ENCODE measurements at places on chromosomes 3 and 15. TPM values are rescaled to one million over a fixed set of nuclear protein-coding genes. Genes with fewer than 3 reads are reported as not detected.
A peak's percentile ranks its signal among the peaks of the same experiment; 100 is the strongest.

GRCh38 chr3:61414456-61414855 lies 146.9 kb upstream of the PTPRG start:
- no peak for DNase-seq

GRCh38 chr3:144760831-144761230 lies 789.2 kb downstream of the DIPK2A start:
- no peak for DNase-seq

- DNase-seq: no peak
Observed at GRCh38 chr3:99108508-99108907, 207.0 kb upstream of the DCBLD2 start.

DNA sequence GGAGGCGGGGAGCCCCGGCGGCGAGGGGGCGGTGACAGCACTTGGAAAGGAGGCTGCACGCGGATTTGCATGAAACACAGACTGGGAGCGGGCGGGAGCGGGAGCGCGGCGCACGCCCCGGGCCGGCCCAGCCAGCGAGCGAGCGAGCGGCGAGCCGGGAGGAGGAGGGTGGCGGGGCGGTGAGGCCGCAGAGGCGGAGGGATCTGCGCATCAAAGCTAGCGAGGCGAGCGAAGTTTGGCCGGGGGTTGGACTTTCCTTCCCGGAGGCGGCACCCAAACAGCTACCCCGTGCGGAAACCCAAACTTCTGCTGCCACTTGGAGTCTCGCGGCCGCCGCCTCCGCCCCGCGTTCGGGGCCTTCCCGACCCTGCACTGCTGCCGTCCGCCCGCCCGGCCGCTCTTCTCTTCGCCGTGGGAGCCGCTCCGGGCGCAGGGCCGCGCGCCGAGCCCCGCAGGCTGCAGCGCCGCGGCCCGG lies at the start of gene SMAD3:
Gene SMAD3 (plus strand): TSS at position 72 of the 475 bp plus-strand sequence. CDS start 553 bp downstream, outside the sequence.
- DNase-seq: peak; percentile 92

- DNase-seq: peak; percentile 12
Observed at GRCh38 chr3:31610700-31611275, 78.1 kb downstream of the STT3B start.

GRCh38 chr15:93028632-93029213 lies 60.3 kb downstream of the RGMA start:
- peak; percentile 39 for DNase-seq

- no peak for DNase-seq
Observed at GRCh38 chr3:72520690-72521308, 327.4 kb downstream of the SHQ1 start.

DNA sequence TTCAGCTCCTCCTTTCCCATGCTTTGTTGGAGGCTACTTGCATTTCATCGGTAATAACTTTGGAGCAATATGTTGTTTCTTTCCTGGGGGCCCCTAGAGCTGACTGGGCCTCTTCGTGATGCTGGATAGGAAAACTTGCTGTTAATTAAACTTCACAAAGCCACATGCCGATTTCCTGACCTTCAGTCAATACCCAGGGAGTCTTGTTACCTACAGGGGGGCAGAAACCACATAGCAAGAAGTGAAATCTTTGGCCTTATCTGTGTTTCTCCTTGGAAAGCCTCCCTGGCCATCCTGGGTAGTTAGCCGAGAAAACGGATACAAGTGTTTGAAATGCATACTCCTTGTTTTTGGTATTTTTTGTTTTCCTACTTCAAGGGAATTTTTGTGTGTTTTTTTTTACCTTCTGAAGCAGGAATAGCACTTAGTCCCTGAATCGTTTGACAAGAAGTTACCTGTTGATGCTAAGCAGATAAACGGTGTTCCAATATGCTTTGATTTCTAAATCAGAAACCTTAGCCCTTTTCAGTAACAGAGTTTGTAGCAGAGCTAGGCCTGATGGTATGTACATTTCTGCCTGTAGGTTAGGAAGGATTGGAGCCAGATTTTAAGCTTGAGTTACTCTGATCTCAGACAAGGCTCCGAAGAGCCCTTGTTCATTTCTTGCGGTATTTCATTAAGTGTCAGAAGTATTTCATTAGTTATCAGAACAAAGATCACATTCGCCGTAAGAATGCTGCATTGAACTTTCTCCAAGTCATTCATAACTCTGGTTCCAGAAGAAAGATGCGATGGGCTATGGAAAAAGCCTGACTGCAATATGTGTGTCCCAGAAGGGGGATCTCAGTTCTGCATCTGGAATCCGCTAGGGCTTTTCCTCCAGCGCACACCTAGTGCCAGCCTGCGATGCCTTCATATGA lies 111.5 kb downstream of the THSD4 start:
- DNase-seq: no peak

- no peak for DNase-seq
Observed at GRCh38 chr3:31378231-31378630, 154.5 kb upstream of the STT3B start.

DNA sequence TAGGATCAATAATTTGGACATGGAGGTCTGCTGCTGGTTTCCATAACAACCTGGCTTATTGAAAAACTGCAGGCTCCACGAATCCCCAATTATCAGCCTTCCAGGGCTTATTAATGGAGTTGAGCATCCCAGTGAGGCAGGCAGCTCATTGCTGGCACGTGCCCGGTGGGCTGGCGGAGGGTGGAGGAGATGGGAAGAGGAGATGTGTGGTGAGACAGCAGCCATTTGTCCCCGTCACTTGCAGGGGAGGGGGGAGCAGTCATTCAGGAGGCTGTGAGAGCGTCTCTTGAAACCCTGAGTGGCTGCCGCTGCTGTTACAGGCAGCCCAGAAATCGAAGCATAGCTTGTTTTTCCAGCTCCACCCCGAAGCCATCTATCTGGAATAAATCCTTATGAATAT lies 70.6 kb downstream of the GAP43 start:
- DNase-seq: no peak

GRCh38 chr3:193391902-193392301 lies 13.3 kb upstream of the ATP13A5 start:
- no peak for DNase-seq

- no peak for DNase-seq
Observed at GRCh38 chr3:27213450-27213849, 155.7 kb downstream of the NEK10 start.

DNA sequence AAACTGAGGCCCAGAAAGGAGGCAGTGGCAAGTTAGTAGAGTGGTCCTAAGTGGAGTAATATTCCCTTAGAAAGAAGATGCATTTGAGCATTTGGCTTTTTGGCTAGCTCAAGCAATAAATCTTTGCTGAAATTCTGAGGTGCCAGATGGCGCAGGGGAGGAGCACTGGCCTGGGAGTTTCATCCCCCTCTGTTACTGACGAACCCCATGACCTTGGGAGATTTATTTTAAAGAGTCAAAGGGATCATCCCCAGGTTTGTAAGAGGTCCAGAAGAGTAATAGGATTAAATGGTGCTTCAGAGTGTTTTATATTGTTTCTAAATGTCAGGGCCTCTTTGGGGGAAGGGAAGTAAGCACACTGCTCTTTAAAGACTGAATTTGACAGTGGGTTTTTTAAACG lies 85.1 kb upstream of the PIAS1 start:
- DNase-seq: no peak

DNA sequence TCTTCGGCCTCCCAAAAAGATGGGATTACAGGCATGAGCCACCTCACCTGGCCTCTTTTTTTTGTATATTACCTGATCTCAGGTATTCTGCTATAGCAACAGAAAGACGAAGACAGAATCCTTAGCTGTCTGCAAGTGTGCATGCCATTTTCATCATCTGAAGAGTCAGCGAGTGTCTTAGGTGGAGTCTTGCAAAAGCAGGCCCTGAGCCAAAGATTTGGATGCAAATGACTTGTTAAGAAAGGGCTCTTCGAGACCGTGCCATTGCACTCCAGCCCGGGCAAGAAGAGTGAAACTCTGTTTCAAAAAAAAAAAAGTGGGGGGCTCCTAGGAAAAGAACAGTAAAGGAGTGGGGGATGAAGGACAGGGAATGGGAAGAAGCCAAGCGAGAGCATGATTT lies 10.2 kb upstream of the TRIM69 start:
- no peak for DNase-seq

- no peak for DNase-seq
Observed at GRCh38 chr3:23540600-23540999, 265.2 kb upstream of the UBE2E1 start.

DNA sequence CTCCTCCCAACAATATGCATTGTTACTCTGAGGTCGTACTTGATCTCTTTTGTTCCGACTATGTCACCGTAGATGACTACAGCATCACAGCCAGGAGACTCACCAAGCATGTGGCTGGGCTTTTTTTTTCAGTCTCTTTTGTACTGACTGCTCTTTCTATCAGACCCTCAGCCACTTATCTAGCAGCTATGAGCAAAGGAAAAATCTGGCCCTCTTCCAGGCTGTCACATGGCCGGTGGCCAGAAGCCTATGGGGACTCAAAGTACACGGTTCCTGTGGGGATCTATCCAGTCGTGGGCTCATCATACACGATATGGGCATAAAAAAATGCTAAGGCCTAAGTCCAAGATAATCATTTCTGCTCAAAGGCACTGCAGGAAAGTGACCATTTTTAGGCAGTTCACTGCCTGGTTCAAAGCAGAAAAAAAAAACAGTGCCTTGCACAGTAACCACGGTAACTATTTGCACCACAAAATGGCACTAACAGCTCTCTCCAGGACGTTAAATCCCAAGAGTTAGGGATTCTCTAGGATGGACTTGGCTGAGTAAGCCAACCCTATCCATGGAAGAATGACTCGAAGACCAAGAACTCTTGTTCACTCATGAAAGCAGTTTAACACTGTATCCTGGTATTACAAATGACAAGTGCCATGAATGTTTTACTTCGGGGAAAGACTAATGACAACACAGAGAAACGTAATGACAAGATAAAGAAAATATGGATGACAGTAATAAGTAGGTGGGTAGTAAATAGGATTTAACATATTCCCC lies 50.3 kb downstream of the SHQ1 start:
- DNase-seq: peak; percentile 26

- no peak for DNase-seq
Observed at GRCh38 chr15:70494852-70495571, 268.3 kb downstream of the UACA start.

The SRGAP3 gene
- total RNA-seq: 7.9 TPM

The UBA3 gene
- 47.6 TPM for total RNA-seq

The CCR9 gene
- 0.12 TPM for total RNA-seq

The SLC9C1 gene
- total RNA-seq: 0.45 TPM

The SLC28A2 gene
- total RNA-seq: 44.9 TPM

The SLC15A2 gene
- total RNA-seq: 3.1 TPM

The CPN2 gene
- not detected for total RNA-seq

The SPG21 gene
- 51.5 TPM for total RNA-seq

The SMAD6 gene
- 11.2 TPM for total RNA-seq

The LYZL4 gene
- not detected for total RNA-seq

The STAB1 gene
- 51.4 TPM for total RNA-seq

The ZMYND10 gene
- total RNA-seq: 0.49 TPM

The GCNT3 gene
- 472 TPM for total RNA-seq

Data from left colon (tissue), 2 donors.